NCI-H1930 (cell line): ENCODE measurements at places on chromosomes 2 and 18.
A peak's percentile ranks its signal among the peaks of the same experiment; 100 is the strongest.

DNA sequence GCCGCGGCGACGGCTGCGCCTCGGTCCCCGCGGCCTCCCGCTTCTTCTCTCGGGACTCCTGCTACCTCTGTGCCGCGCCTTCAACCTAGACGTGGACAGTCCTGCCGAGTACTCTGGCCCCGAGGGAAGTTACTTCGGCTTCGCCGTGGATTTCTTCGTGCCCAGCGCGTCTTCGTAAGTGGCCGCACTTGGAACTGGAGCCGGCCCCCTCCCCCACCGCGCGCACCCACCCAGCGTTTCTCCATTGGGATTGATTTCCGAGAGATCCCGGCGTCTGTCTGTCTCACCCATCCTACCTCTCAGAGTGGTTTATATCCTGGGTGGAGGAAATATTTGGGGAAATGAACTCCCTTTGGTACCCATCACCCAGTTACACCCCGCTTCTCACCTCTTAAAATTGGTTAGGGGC, 498 bp downstream of the ITGAV start:
- DNase-seq = no peak

DNA sequence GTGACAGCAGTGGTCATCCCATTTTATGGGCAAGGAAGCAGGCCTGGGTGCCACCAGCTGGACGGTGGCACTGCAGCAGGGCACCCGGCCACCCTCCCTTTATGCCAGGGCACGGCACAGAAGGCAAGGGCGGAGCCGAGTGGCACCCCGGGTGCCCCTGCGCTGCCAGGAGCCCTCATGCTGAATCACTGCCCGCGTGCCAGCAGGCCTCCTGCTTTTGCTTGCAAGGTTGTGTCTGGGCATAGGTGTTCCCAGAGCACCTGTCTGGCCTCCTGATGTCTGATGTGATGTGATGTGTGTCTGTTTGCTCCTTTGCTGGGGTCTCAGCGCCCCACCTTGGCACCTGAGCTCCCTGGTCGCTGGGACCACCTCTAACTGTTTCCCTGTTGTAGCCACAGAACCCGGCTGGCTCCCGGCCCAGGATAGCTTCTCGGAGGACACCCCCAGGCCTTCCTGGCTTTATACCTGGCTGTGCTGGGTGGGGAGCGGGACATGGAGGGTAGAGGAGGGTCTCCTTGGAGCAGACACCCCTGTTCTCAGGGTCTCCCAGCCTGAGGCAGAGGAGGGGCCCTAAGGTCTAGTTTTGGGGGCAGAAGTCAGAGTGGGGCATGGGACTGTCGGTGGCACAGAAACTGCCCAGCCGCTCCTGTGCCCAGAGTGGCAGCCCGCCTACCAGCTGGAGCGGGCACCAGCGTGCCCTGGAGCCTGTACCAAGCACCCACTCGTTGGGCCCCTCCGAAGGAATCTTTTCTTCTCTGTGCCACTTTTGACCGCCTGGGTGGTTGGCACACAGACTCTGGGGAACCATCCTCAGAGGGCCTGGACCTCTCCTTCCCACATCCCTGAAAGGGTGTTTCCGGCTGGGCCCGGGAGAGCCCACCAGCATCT, 3.6 kb downstream of the GPC1 start:
- DNase-seq = no peak

DNA sequence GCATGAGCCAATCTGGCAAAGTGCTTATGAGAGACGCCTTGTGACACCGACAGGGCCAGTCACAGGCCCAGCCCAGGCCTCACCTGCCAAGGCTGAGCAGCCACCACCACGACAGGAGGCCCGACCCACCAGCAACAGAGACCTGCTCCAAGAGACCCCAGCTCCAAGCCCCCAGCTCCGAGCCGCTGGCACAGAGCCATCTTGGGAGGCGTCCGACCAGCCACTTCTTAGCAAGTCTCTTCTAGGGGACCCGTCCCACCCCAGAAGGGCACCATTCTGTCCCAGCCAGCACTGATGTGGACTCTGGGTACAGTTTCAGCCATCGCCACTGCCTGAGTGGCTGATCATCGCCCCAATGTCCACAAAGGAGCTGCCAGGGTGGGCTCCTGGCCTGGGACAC, 290.7 kb upstream of the SALL3 start:
- DNase-seq = no peak

DNA sequence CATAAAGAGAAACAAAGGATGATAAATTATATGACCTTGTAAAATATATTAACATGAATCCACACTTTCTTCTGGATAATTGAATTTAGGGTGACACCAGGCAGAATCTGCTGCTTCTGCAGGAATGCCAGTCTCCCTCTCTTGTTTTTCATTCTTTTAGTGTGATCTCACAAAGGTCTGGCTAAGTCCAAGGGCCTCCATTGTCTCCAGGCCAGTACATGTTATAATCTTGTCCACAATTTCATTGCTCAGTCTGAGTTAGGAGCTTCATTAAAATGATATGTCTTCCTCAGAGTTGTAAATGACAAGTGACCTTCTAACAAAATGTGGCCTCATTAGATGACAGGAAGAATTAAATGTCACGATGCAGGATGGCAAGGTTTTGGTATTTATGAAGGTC, 110.2 kb downstream of the APOB start:
- no peak for DNase-seq

DNA sequence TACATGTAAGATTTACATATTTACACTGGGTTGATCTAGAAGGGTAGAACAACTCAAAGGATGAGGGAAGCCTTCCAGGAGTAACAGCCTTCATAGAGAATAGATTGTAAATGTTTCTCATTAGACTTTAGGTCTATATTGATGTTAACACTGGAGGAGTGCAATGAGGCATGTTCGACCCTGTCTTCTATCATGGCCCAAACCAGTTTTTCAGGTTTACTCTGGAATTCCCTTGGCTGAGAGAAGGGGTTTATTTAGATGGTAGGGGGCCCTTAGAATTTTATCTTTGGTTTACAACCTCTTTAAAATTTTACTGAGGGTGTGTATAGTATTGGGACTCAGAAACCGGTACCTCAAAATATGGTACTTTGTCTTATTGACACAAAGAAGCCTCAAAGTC, 634.9 kb upstream of the PIK3C3 start:
- DNase-seq = no peak

DNA sequence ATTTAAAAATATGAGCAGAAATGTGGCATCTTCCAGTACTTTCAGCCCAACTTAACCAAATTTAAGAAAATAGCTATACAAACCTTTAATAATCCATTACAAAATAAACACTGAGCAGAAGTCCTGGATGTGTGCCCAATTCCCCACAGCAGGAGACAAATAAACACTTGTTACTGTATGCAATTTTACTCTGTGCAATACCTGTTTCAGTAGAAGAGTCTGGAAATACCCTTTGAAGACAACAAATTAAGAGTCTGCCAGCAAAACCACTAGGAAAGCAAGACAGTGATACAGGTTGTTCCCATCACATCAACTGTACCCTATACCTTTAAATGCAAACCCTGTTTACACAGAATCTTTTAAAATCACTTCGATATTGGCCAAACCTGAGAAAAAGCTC, 41.4 kb upstream of the RNU4ATAC start:
- peak; percentile 79 for DNase-seq

DNA sequence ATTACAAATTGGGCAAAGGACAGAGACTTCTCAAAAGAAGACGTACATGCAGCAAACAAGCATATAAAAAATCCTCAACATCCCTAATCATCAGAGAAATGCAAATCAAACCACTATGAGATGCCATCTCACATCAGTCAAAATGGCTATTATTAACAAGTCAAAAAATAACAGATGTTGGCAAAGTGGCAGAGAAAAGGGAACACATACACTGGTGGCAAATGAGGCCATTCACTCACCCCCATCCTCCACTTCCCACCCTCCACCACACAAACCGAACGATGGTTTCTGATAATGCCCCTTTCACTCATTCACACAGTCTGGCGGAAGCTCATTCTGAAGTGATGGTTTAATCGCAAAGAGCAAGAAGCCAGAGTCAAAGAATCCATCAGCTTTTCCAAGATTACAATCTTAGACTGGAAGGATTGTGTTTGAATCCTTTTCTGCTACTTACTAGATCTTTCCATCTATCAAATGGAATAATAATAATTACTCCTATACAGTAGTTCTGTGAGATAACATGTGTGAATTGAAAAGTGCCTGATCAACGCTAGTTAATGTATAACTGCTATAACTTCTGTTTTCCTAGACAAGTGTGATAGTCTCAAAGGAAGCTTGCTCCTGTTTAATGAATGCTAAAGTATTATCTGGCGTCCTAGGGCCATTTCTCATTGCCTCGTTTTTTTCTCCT, 16.9 kb upstream of the CD28 start:
- no peak for DNase-seq

DNA sequence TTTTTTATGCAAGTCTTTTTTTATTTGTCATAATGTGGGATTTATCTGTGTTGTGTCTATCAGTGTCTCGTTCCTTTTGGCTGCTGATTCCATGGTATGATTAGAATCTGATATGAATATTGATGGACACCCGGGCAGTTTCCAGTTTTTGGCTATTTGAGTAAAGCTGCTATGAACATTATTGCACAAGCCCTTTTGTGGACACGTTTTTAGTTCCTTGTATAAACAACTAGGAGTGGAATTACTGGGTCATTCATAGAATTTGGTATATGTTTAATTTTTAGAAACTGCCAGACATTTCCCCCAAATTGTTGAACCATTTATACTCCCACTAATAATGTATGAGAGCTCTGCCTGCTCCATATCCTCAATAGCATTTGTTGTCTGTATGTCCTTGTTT, 26.6 kb downstream of the HK2 start:
- DNase-seq = no peak

DNA sequence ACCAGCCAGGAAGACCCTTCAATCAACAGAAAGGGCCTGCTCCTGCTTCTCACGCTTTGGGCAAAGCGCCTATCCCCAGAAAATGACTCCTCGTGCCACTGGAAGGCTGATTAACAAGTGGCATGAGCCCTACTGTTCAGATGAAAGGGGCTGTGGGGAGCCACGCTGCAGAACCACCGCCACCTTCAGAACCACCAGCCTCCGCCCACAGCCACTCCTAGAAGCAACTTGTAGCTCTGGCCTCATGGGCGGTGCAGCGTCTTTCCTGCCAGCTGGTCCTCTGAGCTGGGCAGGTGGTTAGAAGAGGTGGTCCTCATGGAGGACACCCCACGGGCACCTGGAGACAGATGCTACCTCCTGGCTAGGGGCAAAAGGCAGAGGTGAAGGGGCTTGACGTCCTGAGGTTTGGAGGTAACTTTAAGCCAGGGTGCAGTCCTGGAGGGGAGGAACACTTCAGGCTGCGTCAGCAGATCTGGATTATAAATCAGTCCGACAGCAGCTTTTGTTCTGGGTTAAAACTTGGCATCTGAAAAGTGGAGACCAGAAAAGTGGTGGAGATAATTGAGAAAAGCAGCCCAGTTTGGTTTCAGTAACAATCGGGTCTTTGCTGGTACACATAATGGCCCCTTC, 861 bp upstream of the SEMA4C start:
- no peak for DNase-seq

DNA sequence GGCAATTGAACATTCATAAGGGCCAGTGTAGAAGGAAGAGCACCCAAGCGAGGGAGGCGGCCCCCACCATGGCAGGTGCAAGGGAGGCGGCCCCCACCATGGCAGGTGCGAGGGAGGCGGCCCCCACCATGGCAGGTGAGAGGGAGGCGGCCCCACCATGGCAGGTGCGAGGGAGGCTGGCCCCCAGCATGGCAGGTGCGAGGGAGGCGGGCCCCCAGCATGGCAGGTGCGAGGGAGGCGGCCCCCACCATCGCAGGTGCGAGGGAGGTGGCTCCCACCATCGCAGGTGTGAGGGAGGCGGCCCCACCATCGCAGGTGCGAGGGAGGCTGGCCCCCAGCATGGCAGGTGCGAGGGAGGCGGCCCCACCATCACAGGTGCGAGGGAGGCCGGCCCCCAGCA, 24.7 kb upstream of the GPC1 start:
- DNase-seq = no peak

DNA sequence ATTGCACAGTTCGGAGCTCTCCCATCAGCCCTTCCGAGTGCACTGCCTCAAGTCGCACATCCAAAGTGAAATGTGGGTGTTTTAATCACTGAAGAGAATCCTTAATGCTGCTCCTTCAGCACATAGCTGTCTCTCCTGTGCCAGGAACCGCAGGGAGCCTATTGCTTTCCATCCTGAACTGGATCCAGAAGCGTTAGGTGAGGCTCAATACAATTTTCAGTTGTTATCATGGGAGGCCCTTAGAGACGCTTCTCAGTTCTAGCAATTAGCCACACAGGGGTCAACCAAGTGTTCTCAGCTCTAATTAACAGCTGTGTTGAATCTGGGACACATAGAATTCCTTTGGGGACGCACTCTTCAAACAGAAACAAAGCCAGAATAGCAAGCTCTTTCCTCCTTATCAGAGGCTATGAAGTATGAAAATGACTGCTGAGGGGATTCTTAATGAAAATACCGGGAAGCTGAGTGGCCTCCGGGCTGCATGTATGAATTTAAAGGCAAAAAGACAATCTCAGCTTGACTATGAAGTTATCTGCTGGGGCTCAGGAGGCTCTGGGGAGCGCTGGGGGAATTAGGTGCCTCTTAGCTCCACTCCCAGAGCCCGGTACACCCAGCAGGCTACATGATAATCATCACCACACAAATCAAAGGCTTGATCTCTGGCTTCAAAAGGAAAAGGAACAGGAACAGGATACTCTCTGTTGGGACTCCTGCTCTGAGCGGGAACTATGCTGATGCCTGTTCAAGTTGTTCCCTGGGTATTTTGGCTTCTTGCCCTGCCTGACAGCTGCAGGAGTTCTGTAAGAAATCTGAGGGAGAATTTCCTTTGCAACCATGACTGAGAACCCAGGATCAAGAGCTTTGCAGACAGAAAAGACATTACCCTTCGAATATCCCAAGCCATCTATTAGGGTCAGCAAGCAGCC, 55.4 kb upstream of the NCOA1 start:
- no peak for DNase-seq

DNA sequence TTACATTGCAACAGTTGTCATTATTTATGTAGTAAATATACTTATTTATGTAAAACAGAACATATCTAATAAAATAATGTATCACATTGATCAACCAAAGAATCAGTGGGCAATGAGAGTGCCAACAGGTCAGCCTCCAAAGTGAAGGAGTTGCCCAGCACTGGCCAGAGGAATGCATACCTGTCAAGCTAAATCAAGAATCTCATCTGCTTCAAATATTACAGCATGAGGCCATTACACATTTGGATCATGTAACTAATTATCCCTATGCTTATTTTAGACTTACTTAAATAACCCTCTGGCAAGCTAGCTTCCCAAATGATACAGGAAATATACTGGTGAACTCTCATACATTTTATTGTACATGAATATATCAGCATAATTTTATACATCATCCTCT, 1211.7 kb upstream of the ACVR2A start:
- DNase-seq = no peak
